ENCODE measurements at places on chromosomes 12 and 14.

DNA sequence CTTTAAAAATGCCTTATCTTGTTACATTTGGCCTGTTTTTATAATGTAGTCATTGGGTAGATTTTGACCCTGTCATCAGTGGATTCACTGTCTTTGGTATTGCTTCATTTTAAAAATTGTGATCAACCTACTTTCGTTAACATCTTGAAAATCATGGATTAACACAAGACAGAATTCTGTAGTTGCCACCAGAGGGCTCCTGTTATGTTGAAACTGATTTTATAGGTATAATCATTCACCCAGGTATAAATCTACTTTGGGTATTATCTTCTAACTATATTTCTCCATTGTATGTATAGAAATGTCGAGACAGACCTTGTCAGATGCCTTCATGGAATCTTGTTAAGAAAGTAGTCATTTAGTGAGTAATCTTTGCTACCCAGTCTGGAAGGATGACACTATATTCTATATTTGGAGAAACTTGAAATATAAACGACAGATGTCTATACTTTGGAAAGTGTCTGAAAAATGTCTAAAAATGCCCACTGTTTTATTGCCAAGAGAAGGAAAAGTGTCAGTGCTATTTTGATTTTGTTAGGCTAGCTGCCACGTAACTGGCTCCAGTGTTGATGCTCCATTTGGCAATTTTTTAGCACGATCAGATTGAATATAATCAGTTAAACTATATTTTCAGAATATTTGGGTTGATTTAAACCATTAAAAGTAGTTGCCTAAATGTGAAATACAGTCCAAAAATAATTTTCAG lies 129.4 kb downstream of the PELI2 start:
- DNase-seq, result no peak

DNA sequence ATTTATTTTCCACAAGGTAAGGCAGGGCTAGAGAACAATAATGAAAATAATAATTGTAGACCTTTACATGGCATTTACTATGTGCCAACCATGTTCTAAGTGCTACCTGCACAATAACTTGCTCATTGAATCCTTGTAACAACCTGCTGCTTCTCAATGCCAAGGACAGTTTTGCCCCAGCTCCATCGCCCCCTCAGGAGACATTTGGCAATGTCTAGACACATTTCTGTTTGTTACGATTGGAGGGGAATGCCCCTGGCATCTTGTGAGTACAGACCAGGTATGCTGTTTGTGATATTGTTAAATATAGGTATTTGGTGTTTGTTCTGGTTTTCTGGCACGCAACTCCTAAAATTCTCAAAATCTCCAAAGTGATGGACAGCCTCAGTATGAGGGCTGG lies 8.1 kb upstream of the ATXN2 start:
- DNase-seq, result no peak

- DNase-seq, result no peak
Measured at GRCh38 chr14:51578853-51579252, 72.9 kb upstream of the FRMD6 start.

DNA sequence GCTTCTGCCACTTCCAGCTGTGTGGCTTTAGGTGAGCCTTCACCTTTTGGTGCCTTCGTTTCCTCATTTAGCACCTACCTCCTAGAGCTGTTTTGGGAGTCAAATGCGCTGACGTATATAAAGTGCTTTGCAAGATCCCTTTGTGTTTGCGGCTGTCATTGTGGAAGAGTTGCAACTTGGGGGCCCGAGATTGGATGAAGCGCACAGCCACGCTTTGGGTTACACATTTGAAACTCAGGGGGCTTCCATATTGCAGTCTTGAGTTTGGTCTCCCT lies 636 bp upstream of the ARL6IP4 start:
- no peak for DNase-seq

DNA sequence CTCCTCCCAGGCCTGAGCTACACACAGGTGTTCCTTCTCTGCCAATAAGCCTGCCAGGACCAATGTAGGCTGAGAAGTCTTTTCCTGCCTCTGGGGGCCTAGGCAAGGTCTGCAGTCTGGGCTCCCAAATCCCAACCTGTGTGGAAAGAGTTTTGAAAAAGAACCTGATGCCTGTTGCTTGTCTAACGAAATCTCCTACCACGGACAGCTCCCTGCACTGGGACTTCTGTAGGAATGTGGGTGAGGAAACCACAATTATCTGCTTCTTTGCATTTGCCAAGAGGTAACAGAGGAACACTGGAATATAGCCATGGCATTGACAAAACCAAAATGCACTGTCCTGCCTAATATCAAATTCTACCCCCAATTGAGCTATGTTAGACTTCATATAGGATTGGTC lies 877.0 kb upstream of the TMEM132C start:
- no peak for DNase-seq

GRCh38 chr14:95244587-95244986 lies 75.1 kb downstream of the CLMN start:
- DNase-seq, result no peak

DNA sequence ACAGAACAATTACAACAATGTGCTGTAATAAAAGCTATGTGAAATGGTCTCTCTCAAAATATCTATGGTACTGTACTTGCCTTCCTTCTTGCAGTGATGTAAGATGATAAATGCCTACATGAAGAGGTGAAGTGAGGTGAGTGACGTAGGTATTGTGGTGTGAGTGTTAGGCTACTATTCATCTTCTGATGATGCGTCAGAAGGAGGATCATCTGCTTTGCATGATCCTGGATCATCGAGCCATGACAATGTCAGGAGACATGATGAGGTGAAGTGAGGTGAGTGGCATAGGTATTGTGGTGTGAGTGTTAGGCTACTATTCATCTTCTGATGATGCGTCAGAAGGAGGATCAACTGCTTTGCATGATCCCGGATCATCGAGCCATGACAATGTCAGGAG lies 105.8 kb downstream of the KCNC2 start:
- no peak for DNase-seq

GRCh38 chr14:56156096-56156495 lies 37.9 kb downstream of the PELI2 start:
- no peak for DNase-seq

DNA sequence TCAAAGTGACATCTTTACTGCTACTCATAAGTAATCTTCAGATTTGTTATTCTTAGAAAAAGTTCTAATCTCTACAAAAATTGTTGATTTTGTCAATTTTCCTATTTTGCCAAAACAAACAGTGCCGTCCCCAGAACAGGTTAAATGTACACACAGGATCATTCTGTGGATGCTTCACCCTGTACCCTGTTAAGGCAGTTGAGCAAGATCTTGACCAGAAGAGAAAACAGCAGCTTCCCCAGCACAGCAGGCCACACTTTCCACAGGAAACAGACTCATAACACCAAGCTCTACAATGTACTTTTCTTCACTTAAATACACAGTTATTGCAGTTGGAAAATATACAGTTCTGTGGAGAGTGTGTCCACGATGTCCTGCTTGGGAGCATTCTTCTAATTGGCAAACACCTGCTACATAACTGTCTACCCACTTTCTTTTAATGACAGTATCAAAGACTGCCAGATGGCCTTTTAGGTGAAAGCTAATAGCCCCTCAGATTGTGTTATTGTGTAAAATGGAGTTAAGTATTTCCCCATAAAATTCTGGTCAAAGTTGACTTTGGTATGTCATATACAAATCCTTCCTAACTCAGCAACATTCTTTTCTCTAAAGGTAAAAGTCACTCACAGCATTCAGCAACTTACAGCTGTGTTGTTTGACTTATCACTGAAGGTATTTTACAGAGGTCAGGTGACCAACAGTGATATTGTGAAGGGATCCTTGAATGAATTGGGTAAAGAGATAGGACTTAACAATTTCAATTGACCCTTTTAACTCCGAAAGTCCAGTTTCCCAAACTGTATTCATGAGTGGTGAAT lies 77.0 kb downstream of the SEC23A start:
- no peak for DNase-seq

- DNase-seq, result peak; percentile 69
Measured at GRCh38 chr12:48165089-48165981, 8.0 kb upstream of the ASB8 start.

DNA sequence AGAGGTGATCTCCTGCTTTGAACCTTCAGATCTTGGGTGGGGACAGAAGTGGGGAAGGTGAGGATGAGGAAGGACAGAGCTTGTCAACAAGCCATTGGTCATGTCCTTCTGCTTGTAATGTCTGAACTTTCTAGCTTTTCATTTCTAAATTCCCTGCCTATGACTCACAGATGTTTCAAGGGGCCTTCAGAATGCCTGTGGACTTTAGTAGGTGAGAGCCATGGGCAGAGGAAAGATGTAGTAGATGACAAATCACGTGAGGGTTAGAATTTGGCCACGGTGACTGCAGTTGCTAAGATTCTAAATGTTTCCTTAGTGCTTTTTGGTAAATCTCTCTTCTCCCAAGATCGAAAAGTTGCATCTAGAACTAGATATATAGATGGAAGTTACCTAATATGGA lies 18.7 kb upstream of the CREBL2 start:
- no peak for DNase-seq

DNA sequence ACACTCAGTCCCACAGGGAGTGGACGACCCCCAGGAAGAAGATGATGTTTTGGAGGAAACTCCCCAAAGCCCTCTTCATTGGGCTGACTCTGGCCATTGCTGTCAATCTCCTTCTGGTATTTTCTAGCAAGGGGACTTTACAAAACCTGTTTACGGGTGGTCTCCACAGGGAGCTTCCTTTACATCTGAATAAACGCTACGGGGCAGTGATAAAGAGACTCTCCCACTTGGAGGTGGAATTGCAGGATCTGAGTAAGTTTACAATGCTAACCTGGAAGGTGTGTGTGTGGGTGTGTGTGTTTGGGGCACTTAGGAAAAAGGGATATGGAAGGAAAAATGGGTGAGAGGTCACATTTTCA lies 416 bp downstream of the GALNT8 start:
- no peak for DNase-seq

GRCh38 chr12:63093711-63094110 lies 57.3 kb downstream of the AVPR1A start:
- no peak for DNase-seq
